ENCODE measurements at places on chromosomes 7 and 10.

GRCh38 chr7:5458921-5459480 is 35.4 kb upstream of the TNRC18 start:
- DNase-seq, result no peak

GRCh38 chr7:135240441-135240840 is 6.8 kb downstream of the STRA8 start:
- DNase-seq, result no peak

- DNase-seq, result no peak
Measured at GRCh38 chr7:21089653-21090052, 303.0 kb upstream of the SP8 start.

GRCh38 chr7:47350425-47350824 is 231.5 kb downstream of the TNS3 start:
- no peak for DNase-seq

GRCh38 chr10:97154781-97155180 is 31.0 kb downstream of the SLIT1 start:
- no peak for DNase-seq

- DNase-seq, result no peak
Measured at GRCh38 chr7:32298408-32299132, 191.6 kb downstream of the LSM5 start.

DNA sequence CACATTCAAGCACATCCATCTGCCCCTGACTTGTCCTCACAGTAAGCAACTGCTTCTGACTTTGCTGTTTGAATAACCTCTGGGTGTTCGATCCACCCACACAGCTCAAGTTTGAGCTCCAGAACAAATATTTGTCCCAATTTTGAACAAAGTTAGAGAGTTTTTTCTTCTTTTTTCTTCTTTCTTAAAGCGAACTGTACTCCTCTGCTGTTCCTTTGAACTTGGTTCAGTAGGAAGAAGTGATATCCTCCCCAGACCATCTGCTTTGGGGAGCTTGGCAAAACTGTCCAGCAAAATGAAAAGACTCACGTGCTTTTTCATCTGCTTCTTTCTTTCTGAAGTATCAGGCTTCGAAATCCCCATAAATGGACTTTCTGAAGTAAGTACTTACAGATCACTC is at the start of gene ITIH2:
Gene ITIH2, plus strand, starts transcription at position 177 of the 400 bp plus-strand sequence. Its CDS starts 119 bp downstream, at position 296.
- no peak for DNase-seq

DNA sequence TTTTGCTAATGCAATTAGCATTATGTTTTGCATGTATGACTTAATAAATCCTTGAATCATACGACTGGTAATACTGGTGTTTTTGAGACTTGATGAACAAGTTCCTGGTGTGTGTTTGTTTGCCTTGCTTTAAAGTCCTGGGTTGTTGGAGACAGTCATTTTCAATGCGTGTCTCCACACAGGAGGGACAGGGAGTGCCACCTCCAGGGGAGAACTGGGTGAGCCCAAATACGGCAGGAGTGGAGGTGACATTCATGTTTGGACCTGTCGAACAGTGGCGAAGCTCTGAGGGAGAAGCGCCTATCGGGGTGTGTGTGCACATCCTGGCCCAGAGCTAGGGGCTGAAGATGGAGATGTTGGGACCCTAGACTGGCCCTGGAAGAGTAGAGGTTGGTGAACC is 43.8 kb downstream of the DAGLB start:
- DNase-seq, result no peak

DNA sequence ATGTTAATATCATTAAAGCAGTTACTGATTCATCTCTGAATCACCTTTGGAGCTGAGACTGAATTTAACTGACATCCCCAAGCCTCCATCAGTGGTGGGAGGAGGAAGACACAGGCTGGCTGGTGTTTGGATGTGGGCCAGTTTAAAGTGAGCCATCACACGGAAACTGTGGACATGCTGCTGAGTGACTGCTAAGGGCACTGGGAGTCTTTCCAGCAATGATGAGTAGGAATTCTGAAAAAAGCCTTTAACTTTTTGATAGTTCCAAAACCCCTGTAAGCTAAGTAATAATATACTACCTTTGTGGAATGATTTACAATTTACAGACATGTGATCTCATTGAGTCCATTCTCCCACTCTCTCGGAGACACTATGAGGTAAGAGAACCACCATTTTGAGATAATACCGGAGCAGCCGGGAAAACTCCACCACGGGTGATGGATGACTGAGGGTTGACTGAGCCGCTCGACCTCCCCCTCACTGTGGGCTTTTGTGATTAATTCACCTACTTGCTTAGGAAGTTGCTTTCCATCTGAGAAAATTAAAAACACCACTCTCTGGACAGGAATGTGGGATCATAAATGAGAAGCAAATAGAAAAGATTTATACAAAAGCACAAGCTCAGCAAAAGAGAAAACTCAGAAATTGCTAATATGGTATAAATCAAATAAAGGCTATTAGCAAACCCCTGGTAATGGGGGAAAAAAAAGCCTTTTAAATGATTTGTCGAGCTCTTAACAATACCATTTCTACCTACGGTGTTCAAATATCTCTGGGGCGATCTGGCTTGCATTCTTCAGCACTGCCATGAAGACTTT is 194.8 kb downstream of the FANK1 start:
- DNase-seq, result no peak

DNA sequence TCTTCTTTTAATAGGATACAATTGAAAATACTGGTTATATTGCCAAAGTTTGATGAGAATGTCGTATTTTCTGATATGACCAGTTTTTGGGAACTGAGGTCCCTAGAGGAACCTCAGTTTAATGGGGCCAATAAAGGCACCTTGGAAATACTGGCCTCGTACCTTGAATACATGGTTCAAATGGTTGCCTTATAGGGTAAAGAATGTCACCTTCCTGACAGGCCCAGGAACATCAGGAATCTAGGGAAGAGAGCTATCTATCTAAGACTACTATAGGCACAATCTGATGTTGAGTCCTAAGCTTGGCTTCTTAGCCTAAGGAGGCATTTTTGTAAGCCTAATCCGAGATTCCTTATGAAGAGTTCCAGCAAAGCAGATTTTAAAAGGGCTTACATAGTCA is 9.3 kb downstream of the SHTN1 start:
- no peak for DNase-seq

- no peak for DNase-seq
Measured at GRCh38 chr7:152737833-152738232, 21.7 kb upstream of the ACTR3B start.

DNA sequence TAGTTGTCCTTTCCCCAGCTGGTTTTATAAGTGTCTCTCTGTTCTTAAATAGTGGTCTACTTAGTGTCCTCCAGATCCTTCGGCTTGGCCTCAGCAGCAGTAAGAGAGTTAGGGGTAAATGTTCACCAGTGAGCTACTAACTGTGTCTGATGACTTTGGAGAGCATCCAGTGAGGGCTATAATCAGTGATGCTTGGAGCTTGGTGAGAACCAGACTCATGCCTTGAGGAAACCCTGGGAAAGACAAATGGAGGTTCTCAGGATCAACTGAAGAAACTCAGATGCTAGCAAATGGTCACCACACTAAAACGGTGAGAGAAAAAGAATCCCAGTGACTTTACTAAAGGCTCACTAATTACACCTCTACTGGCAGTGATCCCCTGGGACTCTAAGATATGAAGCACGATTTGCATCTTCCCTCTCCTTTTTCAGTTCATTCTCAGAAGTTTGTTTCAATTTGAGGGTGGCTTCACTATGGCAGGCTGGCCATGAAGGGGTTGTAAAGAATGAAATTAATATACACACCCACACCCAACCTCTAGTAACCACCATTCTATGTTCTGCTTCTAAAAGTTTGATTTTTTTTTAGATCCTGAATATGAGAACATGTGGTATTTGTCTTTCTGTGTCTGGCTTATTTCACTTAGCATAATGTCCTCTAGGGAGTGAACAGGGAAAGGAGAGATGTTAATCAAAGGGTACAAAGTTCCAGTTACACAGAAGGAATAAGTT is 177.9 kb downstream of the PDE1C start:
- DNase-seq, result no peak

- no peak for DNase-seq
Measured at GRCh38 chr10:113518415-113518814, 34.4 kb upstream of the HABP2 start.

GRCh38 chr7:141610671-141611070 is 59.5 kb downstream of the AGK start:
- DNase-seq, result no peak

GRCh38 chr7:107994421-107995030 is 8.4 kb downstream of the LAMB1 start:
- no peak for DNase-seq

GRCh38 chr10:124696446-124697392 is 47.5 kb downstream of the FAM53B start:
- DNase-seq, result no peak

GRCh38 chr7:137960020-137960419 is 41.9 kb downstream of the CREB3L2 start:
- no peak for DNase-seq

DNA sequence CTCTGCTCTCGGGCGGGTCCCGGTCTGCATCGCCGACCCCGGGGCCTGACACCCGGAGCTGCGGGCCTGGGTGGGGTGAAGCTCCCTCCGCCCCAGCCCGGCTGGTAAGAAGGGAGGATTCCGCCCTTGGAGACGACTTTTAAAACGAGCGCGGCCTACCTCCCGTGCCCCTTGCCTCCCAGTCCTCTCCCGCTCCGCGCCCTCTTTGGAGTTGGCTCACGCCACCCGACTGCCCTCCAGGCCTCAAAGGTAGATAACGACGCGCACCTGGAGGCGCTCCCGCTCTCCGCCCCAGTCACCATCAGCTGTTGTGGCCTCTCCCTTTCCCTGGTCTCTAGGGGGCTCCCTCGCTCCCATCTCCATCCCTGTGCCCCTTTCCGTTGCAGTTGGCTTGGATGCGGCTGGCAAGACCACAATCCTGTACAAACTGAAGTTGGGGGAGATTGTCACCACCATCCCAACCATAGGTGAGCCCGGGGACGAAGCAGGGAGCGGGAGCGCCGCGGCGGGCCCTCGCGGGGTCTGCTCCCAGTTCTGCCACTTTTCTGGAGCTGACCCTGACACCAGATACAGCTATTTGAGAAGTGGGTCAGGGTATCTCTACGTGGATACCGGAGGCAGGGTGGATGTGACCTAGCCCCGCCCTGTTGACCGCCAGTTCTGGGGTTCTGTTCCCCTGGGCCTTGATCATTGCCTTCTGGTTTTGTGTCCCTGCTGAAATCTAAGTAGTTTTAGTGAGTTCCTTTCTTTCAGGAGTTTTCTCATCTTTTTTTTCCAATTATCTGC is 679 bp downstream of the ARF5 start:
- DNase-seq, result no peak

- no peak for DNase-seq
Measured at GRCh38 chr7:460374-461116, 59.1 kb downstream of the PDGFA start.

DNA sequence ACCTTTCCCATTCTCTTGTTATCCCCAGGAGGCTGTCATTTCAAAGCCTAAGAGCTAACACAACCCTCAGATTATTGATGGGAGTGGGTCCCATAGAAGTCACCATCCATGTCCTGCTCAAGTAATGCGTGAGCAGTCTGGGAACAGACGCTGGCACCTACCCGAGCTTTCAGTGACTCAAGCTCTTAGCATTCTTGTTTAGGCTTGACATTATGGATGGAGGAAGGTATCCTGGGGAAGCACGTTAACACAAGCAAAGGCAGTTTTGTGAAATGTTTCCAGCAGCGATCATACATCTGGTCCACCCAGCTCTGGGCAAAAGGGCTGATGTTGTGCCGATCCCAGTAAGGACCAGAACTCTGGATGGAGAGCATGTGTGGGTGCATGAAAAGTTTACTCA is 30.0 kb upstream of the AUTS2 start:
- DNase-seq, result no peak

- DNase-seq, result no peak
Measured at GRCh38 chr10:20094226-20094976, 278.2 kb downstream of the PLXDC2 start.

DNA sequence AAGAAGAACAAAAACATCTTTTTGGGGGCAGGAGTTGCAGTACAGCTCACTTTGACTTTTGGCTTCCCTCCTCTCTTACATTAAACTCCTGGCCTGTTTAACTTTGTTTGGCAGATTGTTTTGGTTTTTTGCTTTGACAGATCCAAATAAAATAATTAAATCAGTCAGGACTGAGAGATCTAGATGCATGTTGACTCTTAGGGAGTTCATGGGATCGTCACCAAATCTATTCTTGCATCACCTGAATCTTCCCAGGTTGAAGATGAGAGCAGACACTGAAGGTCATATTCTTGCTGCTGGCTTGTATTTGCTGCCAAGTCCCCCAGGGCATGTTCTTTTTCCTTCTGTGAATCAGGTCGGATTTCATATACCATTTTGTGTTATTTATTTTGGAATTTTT is 759.4 kb downstream of the CNTNAP2 start:
- DNase-seq, result no peak

- DNase-seq, result no peak
Measured at GRCh38 chr10:103847346-103847745, 8.0 kb downstream of the SH3PXD2A start.

DNA sequence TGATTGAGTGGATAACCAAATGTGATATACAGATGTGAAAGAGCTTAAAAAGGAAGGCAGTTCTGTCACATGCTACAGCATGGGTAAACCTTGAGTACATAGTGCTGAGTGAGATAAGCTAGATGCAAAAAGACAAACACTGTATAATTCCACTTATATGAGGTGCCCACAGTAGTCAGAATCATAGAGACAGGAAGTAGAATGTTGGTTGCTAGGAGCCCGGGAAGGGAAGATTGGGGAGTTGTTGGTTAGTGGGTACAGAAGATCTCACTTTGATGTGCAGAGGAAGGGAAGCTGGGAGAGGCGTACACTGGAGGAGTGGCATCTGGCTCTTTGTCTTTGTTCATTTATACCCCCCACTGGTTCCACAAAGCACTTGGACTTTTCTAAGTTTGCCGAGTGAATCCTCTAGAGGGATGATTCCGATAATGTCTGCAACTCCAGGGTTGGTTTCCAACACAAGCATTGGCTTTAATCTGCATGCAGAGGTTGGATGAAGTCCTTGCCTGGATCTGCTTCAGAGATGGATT is 39.5 kb downstream of the TSPAN14 start:
- no peak for DNase-seq

- no peak for DNase-seq
Measured at GRCh38 chr10:62581351-62581750, 207.2 kb downstream of the ZNF365 start.

DNA sequence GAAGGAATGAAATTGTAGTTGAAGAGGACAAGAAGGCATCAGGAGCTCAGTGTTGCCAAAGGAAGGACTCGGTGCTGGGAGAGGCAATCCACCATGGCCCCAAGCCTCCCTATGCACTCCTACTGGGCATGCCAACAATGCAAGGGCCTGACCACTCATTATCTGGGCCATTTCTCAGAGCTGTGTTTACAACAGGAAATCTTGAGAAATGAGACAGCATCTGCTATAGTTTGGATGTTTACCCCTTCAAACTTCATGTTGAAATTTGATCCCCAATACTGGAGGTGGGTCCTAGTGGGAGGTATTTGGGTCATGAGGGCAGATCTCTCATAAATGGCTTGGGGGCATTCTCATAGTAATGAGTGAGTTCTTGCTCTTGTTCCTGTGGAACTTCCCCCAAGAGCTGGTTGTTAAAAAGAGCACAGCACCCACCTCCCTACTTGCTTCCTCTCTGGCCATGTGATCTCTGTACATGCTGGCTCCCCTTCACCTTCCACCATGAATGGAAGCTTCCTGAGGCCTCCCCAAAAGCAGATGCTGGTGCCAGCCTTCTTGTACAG is 50.8 kb upstream of the AOAH start:
- no peak for DNase-seq
